Activated CD8-positive, alpha-beta memory T cell treated with anti-CD3 and anti-CD28 coated beads, Interleukin-2, amount 10 ng/mL, durations not matched to agents 7 days and 5 days (primary cell): ENCODE measurements at places on chromosomes 6 and 20.

GRCh38 chr6:156449128-156449527 lies 328.1 kb upstream of the ARID1B start:
- no peaks in the 10 kb centered on the region for H3K36me3 ChIP-seq
- no peaks in the 10 kb centered on the region for H3K4me1 ChIP-seq
- no peak for DNase-seq
- no peak overlapping the region for H3K27ac ChIP-seq
- H3K27me3 ChIP-seq = peaks cover 5% of the 10 kb centered on the region

GRCh38 chr6:73079978-73080377 lies 145.3 kb downstream of the KHDC1L start:
- no peak overlapping the region for H3K27ac ChIP-seq
- H3K27me3 ChIP-seq = no peaks in the 10 kb centered on the region
- DNase-seq = no peak
- no peaks in the 10 kb centered on the region for H3K4me1 ChIP-seq
- H3K4me3 ChIP-seq = no peak overlapping the region

DNA sequence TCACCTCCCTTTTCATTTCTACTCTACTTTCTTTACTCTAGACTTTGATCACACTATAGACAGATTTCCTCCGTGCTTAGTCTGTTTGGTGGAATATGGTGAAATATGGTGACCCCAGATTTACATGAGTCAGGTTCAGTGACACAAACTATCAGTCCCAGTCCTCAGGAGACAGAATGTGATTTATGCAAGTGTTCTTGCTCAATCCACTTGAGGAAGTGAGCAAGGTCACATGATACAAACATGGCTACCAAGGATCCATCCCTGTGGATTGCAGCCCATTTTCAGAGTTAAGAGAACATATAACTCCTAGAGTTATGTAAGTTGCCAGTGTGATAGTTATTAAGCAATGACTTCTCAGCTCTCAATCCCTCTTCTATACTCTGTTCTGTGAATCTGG lies 23.7 kb upstream of the TSHZ2 start:
- peaks cover 2% of the 10 kb centered on the region for H3K27me3 ChIP-seq
- no peak overlapping the region for H3K27ac ChIP-seq
- no peaks in the 10 kb centered on the region for H3K4me1 ChIP-seq
- no peak for DNase-seq
- H3K36me3 ChIP-seq = no peaks in the 10 kb centered on the region

GRCh38 chr20:10625641-10626040 lies 48.2 kb downstream of the JAG1 start:
- H3K4me1 ChIP-seq = peaks cover 3% of the 10 kb centered on the region
- no peaks in the 10 kb centered on the region for H3K27me3 ChIP-seq

- no peak overlapping the region for H3K27ac ChIP-seq
- DNase-seq = no peak
- H3K36me3 ChIP-seq = no peaks in the 10 kb centered on the region
- no peak overlapping the region for H3K4me3 ChIP-seq
- H3K27me3 ChIP-seq = peaks cover 42% of the 10 kb centered on the region
- H3K4me1 ChIP-seq = no peaks in the 10 kb centered on the region
These were observed 69.9 kb downstream of the AKAP12 start for GRCh38 chr6:151309619-151310018.

GRCh38 chr6:97422171-97422570 lies 139.2 kb upstream of the MMS22L start:
- peaks cover 9% of the 10 kb centered on the region for H3K27me3 ChIP-seq
- no peaks in the 10 kb centered on the region for H3K4me1 ChIP-seq
- no peak overlapping the region for H3K27ac ChIP-seq
- H3K36me3 ChIP-seq = no peaks in the 10 kb centered on the region
- H3K4me3 ChIP-seq = no peak overlapping the region
- DNase-seq = no peak

DNA sequence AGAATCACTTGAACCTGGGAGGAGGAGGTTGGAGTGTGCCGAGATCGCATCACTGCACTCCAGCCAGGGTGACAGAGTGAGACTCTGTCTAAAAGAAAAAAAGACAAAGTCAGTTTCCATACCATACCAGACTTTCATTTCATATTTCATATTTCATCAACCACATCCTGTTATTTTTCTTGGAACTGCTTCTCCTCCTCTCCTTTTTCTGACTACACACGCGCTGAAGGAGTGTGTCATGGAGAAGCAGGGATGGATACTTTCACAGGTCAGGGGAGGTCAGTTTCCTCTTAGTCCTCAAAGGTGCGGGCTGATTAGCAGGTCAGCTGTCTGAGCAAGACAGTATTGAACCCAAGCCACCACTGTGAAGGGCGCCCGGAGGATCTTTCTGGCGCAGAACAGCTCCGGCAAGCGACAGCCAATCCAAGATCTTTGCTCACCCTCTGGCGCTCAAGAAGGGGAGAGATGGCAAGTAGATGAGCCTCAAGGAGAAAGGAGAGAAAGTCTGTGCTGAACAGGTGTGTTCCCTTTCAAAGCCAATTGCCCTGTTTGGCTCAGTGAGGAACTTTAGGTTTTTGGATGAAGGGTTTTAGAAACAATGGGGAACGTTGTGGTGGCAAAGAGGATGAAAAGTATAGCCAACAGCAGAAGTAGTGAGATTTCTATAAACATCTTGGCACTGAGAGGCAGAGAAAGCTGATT lies 18.9 kb upstream of the SYNJ2 start:
- H3K36me3 ChIP-seq = peaks cover 23% of the 10 kb centered on the region
- peak overlapping the region; percentile 82 for H3K27ac ChIP-seq
- H3K4me1 ChIP-seq = peaks cover 21% of the 10 kb centered on the region
- H3K4me3 ChIP-seq = peak overlapping the region; percentile 56
- peaks cover 7% of the 10 kb centered on the region for H3K27me3 ChIP-seq
- DNase-seq = no peak

DNA sequence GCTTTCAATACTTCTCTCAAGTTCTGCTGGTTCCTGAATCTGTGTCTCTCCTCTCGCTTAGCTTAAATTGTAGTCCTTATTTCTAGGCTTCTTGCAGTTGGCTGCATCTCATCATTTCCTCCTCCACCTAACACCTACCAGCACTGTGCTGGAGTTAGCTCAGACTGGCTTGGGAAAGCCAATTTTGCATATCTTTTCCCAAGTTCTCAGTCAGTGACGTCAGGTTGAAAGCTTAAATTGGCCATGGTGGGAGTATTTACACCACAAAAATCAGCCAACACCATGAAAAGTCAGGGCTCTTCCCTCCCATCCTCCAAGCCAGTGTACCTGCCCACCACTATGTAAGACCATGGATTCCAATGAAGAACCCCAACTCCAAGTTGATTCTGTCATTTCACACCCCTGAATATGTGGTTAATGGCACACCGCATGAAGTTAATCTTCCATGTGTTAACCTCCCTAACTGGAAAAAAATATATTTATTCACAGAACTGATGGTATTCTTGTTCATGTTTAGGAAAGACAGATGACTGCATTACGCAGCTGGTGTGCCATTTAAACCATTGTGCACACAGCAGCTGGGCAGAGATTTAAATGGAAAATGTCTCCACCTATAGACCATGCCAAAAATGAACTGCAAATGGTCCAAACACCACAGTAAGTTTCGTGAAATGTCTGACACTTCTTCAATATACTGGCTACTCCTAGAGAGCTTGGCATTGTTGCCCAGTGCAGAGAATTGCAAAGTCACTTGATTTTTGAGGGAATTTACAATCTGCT lies 274.1 kb upstream of the MAP3K7 start:
- no peak overlapping the region for H3K4me3 ChIP-seq
- peaks cover 4% of the 10 kb centered on the region for H3K4me1 ChIP-seq
- no peak for DNase-seq
- H3K27me3 ChIP-seq = peaks cover 5% of the 10 kb centered on the region
- no peak overlapping the region for H3K27ac ChIP-seq

- peak overlapping the region; percentile 11 for H3K4me3 ChIP-seq
- no peaks in the 10 kb centered on the region for H3K36me3 ChIP-seq
- H3K27ac ChIP-seq = peak overlapping the region; percentile 28
These were observed 132.2 kb downstream of the OGFRL1 start for GRCh38 chr6:71420693-71421328.
